ENCODE measurements at places on chromosomes 13 and 19.

DNA sequence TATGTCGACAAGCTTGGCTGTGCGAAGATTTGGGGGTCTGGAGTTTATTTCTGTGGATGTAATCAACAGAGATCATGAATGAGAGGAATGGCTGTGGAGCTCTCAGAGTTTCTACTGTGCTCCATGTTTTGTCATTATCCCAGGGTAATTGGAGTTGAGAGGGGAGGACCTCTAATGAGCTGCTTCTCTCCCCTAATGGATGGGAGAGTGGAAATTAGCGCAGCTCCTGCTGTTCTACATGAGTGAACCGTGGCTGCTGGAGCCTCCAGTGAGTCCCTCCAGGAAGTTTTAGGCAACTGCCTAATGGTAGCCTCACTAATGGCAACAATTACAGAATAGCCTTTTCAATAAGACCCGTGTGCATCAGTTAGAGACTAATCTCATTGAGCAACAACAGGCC, 31.3 kb upstream of the FGF9 start:
- H3K4me3 ChIP-seq: no peak overlapping the region
- no peaks in the 10 kb centered on the region for H3K4me1 ChIP-seq
- H3K36me3 ChIP-seq: no peaks in the 10 kb centered on the region
- no peak overlapping the region for H3K27ac ChIP-seq

- DNase-seq: no peak
- H3K36me3 ChIP-seq: peaks cover 1% of the 10 kb centered on the region
- no peak overlapping the region for H3K27ac ChIP-seq
These were observed 6.2 kb downstream of the HIPK4 start for GRCh38 chr19:40383668-40384248.

GRCh38 chr19:42467183-42467760, 24.5 kb upstream of the CXCL17 start:
- H3K27me3 ChIP-seq: peaks cover 54% of the 10 kb centered on the region
- H3K4me1 ChIP-seq: no peaks in the 10 kb centered on the region
- no peak overlapping the region for H3K4me3 ChIP-seq
- no peak for DNase-seq

DNA sequence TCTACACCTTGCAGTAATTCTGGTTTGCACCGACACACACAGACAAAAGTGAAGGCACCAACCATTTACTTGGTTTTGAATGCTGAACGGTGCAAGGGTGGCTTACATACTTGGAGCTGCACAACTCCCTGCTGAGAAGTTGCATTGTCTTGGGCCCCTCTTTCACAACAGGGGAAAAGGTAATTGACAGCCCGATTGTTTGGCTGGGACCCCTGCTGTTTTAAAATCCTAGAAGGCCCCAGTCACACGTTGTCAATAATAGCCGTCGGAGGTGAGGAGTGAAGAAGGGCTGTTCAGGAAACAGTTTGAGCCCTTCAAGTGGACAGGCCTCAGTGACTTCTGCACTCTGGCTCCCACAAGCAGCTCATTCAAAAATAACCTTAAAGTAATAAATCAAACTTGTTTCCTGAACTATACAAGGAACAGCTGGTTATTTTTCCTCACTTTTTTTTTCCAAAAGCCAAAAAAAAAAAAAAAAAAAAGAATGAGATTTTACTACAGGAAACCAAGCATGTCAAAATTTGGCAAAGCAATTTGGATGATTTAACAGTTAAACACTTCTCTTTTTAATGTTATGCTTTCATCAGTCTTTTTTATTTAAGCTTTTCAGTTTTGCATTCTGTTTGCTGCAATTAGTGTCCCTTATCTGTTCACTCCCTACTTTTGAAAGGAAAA, 19.0 kb upstream of the SPRY2 start:
- peak overlapping the region; percentile 76 for H3K27ac ChIP-seq
- H3K36me3 ChIP-seq: no peaks in the 10 kb centered on the region
- H3K4me3 ChIP-seq: no peak overlapping the region
- peaks cover 35% of the 10 kb centered on the region for H3K4me1 ChIP-seq
- peak; percentile 30 for DNase-seq

DNA sequence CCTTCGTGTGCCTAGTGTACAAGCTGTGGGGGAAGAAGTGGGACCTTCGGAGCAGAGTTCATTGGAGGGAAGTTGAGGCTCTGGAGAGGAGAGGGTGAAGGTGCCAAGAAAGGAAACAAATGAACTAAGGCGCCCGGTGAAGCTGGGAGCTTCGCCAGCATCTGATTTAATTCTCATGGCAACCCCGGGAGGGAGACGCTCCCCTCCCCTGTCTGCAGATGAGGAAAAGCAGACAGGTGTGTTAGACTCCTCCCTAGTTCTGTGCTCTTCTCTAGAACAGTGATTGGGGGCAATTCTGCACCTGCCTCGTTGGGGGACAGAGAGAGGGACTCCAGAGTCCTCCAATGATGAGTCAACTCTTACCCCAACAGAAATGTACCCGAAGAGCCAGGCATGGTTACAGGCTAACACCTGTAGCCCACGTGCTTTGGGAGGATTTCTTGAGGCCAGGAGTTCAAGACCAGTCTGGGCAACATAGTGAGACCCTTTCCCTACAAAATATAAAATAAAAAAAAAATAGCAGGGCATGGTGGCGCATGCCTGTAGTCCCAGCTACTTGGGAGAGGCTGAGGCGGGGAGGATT, 4.2 kb downstream of the SSC5D start:
- H3K27me3 ChIP-seq: no peaks in the 10 kb centered on the region
- H3K36me3 ChIP-seq: no peaks in the 10 kb centered on the region
- no peak overlapping the region for H3K4me3 ChIP-seq
- peaks cover 62% of the 10 kb centered on the region for H3K4me1 ChIP-seq
- no peak overlapping the region for H3K27ac ChIP-seq

GRCh38 chr13:113579686-113580085, 4.9 kb upstream of the TFDP1 start:
- H3K36me3 ChIP-seq: no peaks in the 10 kb centered on the region
- H3K27me3 ChIP-seq: no peaks in the 10 kb centered on the region
- H3K4me3 ChIP-seq: no peak overlapping the region
- DNase-seq: no peak
- H3K27ac ChIP-seq: no peak overlapping the region

- no peak for DNase-seq
- peaks cover 55% of the 10 kb centered on the region for H3K36me3 ChIP-seq
- H3K27me3 ChIP-seq: no peaks in the 10 kb centered on the region
- peaks cover 48% of the 10 kb centered on the region for H3K4me1 ChIP-seq
- no peak overlapping the region for H3K4me3 ChIP-seq
These were observed 2.4 kb upstream of the LYL1 start for GRCh38 chr19:13104848-13105711.

DNA sequence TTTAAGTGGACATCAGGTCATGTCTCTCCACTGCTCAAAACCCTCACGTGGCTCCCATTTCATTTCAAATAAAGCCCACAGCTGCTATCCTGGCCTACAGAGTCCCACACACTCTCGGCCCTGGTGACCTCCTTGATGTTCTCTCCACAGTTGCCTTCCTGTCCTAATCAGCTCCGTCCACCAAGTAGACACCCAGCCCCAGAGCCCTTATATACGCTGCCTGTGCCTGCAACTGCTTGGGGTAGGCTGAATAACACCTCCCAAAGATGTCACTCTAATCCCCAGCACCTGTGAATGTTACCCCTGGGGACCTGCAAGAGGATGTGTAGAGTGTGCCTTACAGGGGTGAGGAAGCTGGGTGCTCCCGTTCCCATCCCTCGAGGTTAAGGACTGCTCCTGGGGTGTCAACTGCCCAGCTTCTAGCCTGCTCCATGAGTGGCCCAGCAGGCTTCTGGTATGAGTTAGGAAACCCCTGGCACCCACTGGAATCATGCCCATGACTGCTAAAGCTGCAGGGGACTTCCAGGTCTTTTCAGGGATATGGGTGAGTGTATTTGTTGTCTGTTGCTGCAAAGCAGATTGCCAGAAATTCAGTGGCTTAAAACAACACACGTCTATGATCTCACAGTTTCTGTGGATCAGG, 6.0 kb downstream of the FAM187B start:
- H3K27ac ChIP-seq: no peak overlapping the region
- no peak overlapping the region for H3K4me3 ChIP-seq
- no peak for DNase-seq
- H3K4me1 ChIP-seq: peaks cover 26% of the 10 kb centered on the region

- DNase-seq: no peak
- peaks cover 65% of the 10 kb centered on the region for H3K27me3 ChIP-seq
- H3K4me3 ChIP-seq: no peak overlapping the region
- no peak overlapping the region for H3K27ac ChIP-seq
- H3K4me1 ChIP-seq: peaks cover 22% of the 10 kb centered on the region
These were observed 5.9 kb upstream of the TMEM255B start for GRCh38 chr13:113753171-113753570.

DNA sequence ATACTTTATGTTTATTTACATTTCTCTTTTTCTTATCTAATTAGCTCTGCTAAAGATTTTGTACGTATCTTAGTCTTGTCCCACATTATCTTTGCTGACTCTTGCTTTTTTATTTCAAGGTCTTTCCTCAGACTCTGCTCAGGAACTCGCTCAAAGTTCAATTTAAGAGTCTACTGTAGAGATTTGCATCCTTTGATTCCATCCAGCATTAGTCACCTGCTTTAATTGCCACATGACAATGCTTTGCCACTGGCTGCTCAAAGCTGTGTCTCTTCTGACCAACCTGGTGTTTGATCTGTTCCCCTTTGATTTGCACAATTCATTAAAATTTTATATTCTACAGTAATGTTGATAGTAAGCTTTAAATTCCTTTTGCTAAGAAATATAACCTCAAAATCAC, 157.9 kb upstream of the FREM2 start:
- no peaks in the 10 kb centered on the region for H3K4me1 ChIP-seq
- DNase-seq: no peak
- H3K27me3 ChIP-seq: no peaks in the 10 kb centered on the region
- H3K27ac ChIP-seq: no peak overlapping the region

- no peak overlapping the region for H3K4me3 ChIP-seq
- no peaks in the 10 kb centered on the region for H3K4me1 ChIP-seq
- DNase-seq: no peak
- H3K27me3 ChIP-seq: no peaks in the 10 kb centered on the region
- peaks cover 15% of the 10 kb centered on the region for H3K36me3 ChIP-seq
These were observed 52.1 kb upstream of the AKAP11 start for GRCh38 chr13:42219876-42220275.

- H3K4me3 ChIP-seq: no peak overlapping the region
- no peaks in the 10 kb centered on the region for H3K36me3 ChIP-seq
- no peaks in the 10 kb centered on the region for H3K4me1 ChIP-seq
- DNase-seq: no peak
- H3K27me3 ChIP-seq: no peaks in the 10 kb centered on the region
These were observed 84.5 kb downstream of the MBNL2 start for GRCh38 chr13:97306645-97307044.

- H3K27me3 ChIP-seq: no peaks in the 10 kb centered on the region
- H3K27ac ChIP-seq: no peak overlapping the region
- H3K4me3 ChIP-seq: no peak overlapping the region
- H3K36me3 ChIP-seq: no peaks in the 10 kb centered on the region
- DNase-seq: no peak
These were observed 472.2 kb downstream of the MYO16 start for GRCh38 chr13:109101550-109102144.

DNA sequence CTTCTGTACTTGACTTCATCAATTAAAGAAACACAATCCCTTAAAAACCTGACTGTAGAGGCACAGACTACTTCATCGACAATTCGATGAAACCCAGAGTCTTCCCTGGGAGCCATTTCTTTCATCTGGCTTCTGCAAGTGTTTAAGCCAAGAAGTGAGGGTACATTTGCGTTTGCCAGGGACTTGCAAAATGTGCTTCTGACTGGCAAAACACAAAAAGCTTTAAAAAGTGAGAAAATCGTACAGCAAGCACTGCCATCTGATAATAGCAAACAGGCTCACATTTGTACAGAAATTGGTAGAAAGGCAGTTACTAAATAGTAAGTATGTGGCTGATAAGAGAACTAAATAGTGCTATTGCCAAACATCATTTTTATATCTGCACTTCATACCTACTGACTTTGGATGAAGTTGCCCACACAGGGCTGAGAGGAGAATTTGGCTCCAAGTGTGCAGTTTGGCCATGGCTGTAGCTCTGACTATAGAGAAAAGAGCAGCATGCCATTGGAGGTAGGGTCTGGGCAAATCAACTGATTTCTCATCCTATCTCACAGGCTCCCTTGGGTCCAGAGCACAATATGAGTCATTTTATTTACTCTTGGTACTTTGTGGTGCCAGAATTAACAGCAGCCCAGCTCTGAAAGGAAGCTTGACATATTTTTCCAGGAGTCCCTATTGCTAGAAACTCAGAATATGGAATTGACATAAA, 358.1 kb downstream of the OXGR1 start:
- no peaks in the 10 kb centered on the region for H3K36me3 ChIP-seq
- no peaks in the 10 kb centered on the region for H3K27me3 ChIP-seq
- no peak for DNase-seq
- no peak overlapping the region for H3K27ac ChIP-seq
- H3K4me1 ChIP-seq: no peaks in the 10 kb centered on the region
- no peak overlapping the region for H3K4me3 ChIP-seq

- peaks cover 40% of the 10 kb centered on the region for H3K4me1 ChIP-seq
- no peak overlapping the region for H3K27ac ChIP-seq
- no peak for DNase-seq
These were observed 6.1 kb downstream of the ELAVL1 start for GRCh38 chr19:7999376-7999775.

DNA sequence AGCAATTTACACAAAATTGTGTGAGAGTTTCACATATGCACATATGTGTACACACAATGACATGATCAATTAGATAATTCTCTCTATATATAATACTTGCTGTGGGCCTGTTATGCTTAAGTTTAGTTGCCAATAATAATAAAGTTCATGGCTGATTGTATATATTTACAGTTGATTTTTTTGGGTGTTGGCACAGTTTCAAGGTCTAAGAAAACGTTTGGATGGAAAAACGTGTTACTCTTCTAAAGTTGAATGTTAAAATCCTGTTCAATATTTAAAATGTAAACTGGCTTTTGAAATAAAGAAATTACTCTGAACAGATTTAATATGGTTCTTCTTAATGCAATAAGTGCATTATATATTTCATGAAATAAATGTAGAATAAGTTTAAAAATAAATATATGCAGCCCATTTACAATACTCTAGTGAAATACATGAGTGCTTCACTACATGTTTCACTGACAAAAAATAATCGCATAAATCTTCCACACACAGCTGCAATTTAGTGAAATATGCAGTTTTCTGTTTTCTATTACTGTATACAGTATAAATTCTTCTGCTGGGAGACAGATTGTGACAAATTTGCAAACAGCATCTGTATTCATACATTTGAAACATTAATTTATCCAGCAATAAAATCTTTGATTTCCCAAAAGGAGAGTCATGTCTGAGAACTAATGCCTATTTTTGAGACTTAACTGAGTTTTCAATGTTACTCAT, 586.9 kb upstream of the KLHL1 start:
- H3K36me3 ChIP-seq: no peaks in the 10 kb centered on the region
- H3K27ac ChIP-seq: no peak overlapping the region
- no peak for DNase-seq
- no peaks in the 10 kb centered on the region for H3K4me1 ChIP-seq

GRCh38 chr19:31263328-31263727, 85.9 kb downstream of the TSHZ3 start:
- H3K4me3 ChIP-seq: no peak overlapping the region
- no peak for DNase-seq
- no peaks in the 10 kb centered on the region for H3K27me3 ChIP-seq
- no peaks in the 10 kb centered on the region for H3K4me1 ChIP-seq
- no peak overlapping the region for H3K27ac ChIP-seq
- H3K36me3 ChIP-seq: no peaks in the 10 kb centered on the region
